Non-pigmented ciliary epithelial cell (primary cell): ENCODE measurements at places on chromosomes 2 and 18.

- no peak for DNase-seq
Measured at GRCh38 chr2:198053776-198054175, 249.4 kb downstream of the PLCL1 start.

GRCh38 chr2:128375454-128375853 is 56.8 kb upstream of the HS6ST1 start:
- no peak for DNase-seq

DNA sequence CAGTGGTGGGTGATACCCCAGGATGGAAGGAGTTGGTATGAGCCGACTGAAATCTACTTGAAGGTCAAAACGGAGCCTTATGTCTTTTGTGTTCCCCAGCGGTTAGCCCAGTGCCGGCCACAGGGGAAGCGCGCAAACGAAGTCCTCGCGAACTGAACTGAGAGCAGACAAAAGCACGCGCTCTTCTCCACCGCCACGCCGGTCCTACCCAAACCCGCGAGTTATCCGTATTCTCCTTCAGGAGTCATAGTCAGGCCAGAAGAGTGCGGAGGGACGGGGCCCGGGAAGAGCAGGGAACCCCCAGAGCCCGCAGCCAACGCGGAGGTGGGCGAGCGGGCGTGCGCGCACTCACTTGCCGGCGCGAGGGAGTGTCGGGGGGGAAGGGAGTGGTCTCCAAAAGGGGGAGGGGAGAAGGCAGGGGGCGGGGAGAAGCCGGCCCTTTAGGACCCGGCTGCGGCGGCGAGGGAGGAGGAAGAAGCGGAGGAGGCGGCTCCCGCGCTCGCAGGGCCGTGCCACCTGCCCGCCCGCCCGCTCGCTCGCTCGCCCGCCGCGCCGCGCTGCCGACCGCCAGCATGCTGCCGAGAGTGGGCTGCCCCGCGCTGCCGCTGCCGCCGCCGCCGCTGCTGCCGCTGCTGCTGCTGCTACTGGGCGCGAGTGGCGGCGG is at the start of gene IGFBP2:
Gene IGFBP2, plus strand, starts transcription at position 469 of the 664 bp plus-strand sequence. Its CDS starts 104 bp downstream, at position 573.
- no peak for DNase-seq

GRCh38 chr2:61769093-61769675 is 84.7 kb downstream of the FAM161A start:
- DNase-seq, result no peak

- peak; percentile 53 for DNase-seq
Measured at GRCh38 chr2:134260713-134261112, 6.8 kb downstream of the MGAT5 start.

- DNase-seq, result no peak
Measured at GRCh38 chr18:7901657-7902056, 334.5 kb downstream of the PTPRM start.

DNA sequence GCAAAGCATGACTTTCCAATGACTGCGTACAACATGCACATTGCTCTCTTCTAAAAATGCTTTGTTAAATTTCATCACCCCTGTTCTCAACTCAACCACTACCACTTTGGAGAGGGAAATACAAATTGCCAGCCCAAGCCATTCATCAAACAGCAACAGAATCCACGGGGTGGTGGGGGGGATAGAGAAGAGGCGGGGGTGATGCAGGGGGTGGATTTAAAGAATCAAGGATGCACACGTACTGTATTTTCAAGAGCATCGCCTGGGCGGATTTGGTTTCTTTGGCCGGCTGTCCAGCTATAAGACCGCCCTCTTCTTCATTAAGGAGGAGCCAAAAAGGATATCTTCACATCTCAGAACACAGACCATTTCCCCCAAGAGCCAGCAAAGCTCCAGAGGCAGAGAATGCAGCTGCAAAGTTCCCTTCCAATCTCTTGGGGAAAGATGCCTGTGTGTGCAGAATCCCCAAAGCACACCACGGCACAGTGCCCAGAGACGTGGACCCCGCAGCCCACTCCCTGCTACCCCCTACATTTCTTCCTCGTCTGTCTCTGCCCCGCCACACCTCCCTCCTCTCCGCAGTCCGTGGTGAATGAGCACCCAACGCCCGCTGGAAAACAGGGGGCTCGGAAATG is 977 bp downstream of the SLC8A1 start:
- DNase-seq, result no peak

GRCh38 chr18:44852818-44853217 is 172.1 kb downstream of the SETBP1 start:
- no peak for DNase-seq

GRCh38 chr2:201858281-201859184 is 52.2 kb downstream of the CDK15 start:
- DNase-seq, result no peak

DNA sequence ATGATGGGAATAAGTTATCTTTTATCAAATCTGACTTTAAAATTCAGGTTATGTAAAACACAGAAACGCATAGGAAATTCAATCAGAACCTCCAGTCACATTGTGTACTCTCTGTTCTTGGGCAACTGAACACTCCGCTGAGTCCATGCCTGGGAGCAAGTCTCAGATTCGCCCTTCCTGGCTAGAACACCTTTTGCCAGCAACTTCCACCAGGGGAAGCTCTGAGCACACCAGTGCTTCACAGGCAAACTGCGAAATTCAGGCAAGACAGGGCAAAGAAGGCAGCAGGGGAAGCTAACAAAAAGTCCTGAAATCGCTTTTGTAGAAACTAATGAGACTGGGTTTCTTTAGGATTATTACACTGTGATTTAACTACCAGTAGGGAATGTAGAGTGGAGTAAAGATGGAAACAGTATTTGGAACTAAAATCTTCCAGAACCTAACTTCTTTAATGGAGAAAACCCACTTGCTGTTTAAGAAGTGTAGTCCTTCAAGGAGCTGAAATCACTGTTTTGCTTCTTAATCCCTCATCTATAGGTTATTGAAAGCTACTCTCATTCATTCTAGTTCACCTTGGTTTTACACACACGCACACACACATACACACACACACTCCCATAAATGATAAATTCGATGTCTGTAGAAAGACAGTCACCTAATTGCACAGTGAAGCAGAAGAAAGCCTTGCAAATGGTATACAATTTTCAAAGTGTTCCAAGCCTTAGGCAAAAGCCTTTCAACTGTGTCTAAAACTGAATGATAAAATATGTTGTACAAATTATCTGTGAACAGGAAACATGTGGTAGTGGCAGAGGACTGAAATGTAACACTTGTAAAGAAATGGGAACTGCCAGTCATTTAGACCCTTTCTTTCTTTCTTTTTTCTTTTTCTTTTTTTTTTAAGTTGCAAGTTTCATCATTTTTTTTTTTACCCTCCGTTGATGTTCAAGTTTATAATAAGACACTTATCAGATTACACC is 214.5 kb downstream of the TMEM182 start:
- no peak for DNase-seq

- no peak for DNase-seq
Measured at GRCh38 chr18:33711514-33711913, 133.5 kb downstream of the ASXL3 start.

DNA sequence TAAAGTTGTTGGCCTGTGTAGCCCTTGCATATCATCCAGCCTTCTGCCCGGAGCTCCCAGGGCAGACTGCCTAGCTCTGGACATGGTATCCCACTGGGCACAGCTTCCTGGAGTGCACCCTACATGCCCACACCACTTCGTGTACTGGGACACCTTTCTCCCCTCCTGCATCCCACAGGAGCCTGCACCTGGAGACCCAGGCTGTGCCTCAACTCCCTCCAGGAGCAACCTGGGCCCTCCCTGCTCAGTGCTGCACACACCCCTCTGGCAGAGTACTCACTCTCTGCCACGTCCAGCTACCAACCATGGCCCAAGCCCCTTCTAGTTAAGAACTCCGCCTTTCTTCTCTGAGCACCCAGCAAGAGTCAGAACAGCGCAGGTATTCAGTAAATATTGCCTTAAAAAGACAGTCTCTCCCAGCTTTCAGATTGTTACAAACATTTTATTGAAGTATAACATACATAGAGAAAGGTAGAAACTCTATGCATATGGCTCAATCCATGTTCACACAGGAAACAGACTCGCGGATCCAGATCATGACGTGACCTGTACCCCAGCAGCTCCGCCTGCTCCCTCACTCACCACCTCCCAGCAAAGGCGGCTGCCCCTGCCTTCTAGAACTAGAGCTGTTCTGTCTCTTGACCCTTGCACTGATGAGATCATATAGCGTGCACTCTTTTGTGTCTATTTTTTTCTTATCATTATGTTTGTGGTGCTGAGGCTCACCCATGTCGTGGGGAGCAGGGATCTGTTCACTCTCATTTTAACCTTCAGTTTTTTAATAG is 98.4 kb upstream of the MYCN start:
- no peak for DNase-seq

DNA sequence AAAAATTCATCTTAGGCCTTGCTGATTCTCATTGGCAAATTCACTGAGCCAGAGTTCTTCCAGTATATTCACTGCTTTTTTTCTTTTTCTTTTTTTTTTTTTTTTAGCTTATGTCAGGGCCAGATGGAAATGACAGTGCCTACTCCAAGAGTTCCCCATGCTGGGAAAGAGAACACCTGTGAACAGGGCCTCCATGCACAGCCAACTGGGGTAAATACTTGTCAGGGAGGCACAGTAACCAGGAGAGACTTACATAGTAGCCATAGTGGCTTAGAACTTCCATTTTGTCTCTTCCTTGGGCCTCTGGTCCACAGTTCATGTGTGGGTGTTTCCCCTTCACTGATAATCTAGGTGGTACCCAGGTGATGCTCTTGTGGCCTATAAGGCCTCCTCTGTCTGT is 15.2 kb upstream of the SCLY start:
- DNase-seq, result no peak

GRCh38 chr18:54805571-54806334 is 22.5 kb upstream of the RAB27B start:
- DNase-seq, result peak; percentile 79

- DNase-seq, result no peak
Measured at GRCh38 chr2:192195548-192196418, 1.1 kb upstream of the TMEFF2 start.

DNA sequence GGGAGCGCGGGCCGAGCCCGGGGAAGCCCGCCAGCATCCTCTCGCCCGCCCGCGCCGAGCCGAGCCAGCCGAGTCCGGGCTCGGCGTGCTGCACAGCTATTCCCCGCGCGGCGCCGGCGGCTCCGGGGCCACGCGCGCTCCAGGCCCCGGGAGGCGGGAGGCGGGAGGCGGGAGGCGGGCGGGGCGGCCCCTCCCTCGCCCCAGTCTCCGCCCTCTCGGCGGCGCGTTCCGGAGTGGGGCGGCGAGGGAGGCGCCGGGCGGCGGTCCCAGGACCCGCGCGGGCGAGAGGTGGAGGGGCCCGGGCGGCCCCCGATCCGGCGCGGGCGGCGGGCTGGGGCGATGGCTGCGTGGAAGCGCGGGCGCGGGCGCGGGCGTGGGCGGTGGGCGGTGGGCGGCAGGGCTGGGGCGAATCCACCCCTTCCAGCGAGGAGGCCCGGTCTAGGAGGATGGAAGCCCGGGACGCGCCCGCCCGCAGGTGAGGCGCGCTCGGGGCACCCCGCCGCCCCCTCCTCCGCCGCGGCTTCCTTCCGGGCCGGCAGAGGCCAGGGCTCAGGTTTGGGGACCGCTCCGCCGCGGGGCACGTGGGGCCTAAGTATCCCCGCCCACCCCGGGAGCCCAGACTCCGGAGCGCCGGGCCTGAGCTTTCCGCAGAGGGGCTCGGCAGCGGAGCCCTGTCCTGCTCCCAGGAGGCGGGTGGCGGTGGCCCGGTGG is at the start of gene ADCY3:
Gene ADCY3, minus strand, starts transcription at position 140 of the 711 bp plus-strand sequence. CDS start 1,250 bp downstream, outside the sequence.
- DNase-seq, result no peak

GRCh38 chr18:75823471-75823870 is 396.0 kb upstream of the SMIM21 start:
- no peak for DNase-seq

DNA sequence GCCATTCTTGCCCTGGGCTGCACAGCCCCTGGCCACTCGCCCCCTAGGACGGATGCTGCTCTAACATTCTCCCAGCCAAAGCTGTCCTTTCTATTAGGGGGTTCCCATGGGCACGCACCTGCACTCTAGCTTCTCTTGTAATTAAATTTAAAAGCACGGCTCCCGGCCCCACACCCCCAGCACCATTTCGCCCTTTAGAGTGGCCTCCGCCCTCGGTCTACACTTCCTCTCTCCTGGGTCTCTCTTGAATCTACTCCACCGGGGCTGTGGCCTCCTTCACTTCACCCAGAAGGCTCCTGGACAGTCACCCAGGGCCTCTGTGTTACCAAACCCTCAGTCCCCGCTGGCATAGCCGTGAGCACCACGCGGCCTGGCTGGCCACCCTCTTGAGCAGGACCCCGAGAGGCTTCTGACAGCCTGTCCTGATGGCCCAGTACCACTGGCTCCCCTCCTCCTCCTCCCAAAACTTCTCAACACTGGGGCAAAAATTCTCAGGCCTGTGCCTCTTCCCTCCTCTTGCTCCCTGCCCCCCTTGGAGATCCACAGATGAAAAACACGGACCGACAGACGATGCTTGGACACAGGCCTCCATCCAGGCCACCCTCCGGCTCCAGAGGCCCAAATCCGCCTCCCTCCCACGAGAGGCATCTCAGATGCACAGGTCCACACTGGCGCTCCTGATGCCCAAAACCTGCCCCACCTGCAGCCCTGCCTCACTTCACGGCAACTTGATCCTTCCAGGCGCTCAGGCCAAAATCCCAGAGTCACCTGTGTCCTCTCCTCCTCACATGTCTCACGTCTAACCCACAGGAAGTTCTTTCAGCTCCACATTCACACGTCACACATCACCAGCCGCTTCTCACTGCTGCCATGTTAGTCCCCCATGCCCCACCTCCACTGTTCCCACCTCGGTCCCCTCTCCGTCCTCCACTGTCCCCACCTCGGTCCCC is 6.9 kb upstream of the RAB17 start:
- no peak for DNase-seq

DNA sequence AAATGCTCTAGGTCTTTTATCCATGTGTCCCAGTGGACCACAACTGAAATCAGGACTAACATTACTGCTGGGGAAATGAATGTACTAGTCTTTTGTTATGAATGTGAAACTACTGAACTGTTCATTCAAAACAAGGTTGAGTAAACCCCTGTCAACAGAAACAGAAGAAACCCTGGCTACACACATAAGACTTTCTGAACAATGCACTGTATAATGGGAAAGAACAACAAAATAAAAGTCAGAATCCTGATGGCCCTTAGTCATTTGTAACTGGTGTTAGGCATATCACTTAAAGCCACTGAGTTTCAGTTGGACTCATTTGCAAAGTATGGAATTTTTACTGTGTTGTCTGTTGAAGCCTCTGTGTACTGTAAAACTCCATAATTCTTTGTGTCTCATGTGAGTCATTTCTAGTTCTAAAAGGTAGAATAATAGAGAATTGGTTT is 77.0 kb upstream of the UBXN4 start:
- no peak for DNase-seq

GRCh38 chr2:168816369-168816768 is 13.9 kb downstream of the NOSTRIN start:
- peak; percentile 60 for DNase-seq

- no peak for DNase-seq
Measured at GRCh38 chr2:222332116-222332515, 33.3 kb upstream of the PAX3 start.
